ENCODE measurements at places on chromosomes 13 and 19.

GRCh38 chr19:36032251-36033104, at the start of gene CLIP3:
Gene CLIP3 (minus strand): TSS chr19:36032873. CDS start chr19:36032357, 516 bp downstream.
- DNase-seq, result no peak

DNA sequence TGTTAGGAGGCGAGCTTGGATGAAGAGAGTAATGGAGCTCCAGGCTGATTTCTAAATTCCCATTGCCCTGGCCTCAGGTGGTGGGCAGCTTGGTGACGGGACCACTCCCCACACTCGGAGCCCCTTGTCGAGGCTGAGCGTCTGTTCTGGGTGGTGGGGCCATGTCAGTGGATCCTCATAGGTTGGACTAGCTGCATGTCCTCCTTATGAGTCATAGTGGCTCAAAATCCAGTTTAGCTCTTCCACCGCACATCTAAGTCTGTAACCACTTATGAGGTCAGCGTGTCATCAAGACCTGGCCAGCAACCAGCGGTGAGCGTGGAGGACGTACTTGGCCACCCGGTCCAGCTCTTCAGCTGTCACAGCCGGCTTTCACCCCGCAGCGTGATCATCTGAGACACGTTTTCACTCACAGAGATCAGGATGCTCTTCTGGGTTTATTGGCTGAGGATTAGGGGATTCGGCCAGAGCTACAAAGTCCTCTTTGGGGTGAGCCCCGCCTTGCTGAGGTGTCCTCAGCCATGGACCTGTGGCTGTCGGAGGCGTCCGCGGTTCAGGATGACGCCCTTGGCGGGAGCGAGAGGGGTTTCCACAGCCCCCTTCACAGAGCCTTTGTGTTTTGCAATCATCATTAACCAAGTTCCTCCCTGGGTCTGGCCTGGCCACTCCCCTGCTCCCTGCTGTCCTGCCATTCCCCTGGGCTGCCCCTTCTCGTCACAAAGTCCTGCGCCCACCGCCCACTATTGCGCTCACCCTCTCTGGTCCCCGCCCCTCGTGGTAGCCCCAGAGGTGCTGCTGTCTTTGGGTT, 41.9 kb downstream of the ADPRHL1 start:
- DNase-seq, result no peak

GRCh38 chr13:51283371-51283770, 56.1 kb upstream of the SERPINE3 start:
- no peak for DNase-seq

DNA sequence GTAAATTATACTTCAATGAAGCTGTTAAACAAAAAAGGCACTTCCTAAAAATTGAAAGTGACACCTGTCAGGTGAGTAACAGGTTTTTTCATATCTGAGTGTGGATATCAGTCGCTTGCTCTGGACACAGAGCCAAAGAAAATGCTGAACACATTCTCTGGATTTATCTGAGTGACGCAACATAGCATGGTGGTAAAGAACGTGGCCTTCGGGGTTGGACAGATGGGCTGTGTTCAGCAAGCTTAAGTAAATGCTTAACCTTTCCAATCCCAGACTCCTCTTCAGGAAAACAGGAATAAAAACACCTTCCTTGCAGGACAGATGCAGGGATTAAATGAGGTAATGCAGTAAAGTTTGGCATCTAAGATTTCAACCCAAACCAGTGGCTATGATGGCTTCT, 132.0 kb downstream of the FOXO1 start:
- DNase-seq, result no peak

GRCh38 chr13:101127741-101128353, 288.5 kb downstream of the NALCN start:
- peak; percentile 46 for DNase-seq

DNA sequence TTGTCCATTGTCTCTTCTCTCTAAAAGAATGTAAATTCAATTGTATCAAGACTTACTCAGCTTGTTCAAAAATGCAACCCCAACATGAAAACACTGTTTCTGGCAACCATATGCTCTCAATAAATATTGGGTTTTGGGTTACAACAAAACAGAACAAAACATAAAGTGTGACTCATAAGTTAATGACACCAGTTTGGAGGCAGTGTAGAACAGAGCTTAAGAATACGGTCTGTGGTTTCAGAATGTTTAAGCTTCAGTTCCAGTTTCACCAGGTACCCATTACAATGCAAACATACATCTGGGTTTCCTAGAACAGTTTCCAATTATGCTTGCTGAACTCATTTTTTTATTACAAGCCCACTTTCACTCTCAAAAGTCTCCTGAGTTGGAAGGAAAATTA, 285.8 kb upstream of the PCDH9 start:
- DNase-seq, result no peak

DNA sequence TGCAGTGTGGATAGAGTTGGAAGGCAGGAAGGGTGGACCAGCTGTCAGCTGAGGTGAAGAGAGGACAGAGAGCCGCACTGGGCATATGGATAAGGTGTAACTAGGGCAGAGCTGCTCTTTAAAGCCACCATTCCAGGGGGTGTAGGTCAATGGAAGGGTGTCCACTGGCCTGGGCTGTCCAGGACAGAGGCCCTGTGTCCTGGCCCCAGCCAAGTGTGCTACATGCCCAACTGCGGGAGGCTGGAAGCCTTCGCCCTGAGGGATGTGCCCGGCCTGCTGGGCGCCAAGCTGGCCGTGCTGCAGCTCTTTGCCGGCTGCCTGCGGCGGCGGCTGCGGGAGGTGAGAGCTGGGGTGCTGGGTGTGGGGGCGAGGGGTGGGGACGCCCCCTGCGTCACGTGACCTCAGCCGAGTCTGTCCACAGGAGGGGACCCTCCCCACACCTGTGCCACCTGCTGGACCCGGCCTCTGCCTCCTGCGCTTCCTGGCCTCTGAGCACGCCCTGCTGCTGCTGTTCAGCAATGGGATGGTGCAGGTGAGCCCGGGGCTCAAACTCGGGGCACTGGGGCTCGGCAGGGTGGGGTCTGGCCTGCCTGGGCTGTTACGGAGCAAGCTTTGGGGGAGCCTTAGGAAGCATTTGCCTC, 9.8 kb downstream of the PLK5 start:
- DNase-seq, result no peak

DNA sequence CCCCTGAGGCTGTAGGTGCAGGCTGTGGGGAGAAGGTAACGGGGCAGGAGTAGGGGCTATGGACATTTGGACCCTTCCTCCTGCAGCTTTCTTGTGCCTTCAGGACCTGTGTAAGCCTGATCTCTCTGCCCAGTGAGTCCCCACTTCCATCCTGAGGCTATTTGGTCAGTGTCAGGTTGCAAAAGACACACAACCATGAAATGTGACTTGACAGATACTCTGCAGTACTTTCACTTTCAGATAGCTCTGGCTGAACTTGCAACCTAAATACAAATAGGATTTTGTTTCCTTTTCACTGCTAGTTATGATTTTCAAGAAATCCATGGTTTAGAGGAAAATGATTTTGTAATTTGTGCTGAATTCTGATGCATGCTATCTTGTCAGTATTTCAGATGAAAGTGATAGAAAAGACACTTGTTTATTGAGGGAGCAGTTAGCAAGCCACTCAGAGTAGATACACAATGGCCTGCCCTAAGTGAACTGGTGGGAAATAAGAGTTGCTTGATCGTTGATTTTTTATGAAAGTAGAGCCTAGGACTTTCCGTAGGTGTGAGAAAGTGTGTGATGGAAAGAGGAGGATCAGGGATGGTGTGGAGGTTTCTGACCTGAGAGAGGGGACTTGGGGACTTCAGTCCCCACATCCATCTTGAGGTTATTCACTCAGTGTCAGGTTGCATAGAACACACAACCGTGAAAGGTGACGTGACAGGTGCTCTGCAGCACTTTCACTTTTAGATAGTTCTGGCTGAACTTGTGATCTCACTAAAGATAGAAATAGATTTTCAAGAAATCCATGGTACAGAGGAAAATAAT, 18.1 kb upstream of the EID2 start:
- no peak for DNase-seq

DNA sequence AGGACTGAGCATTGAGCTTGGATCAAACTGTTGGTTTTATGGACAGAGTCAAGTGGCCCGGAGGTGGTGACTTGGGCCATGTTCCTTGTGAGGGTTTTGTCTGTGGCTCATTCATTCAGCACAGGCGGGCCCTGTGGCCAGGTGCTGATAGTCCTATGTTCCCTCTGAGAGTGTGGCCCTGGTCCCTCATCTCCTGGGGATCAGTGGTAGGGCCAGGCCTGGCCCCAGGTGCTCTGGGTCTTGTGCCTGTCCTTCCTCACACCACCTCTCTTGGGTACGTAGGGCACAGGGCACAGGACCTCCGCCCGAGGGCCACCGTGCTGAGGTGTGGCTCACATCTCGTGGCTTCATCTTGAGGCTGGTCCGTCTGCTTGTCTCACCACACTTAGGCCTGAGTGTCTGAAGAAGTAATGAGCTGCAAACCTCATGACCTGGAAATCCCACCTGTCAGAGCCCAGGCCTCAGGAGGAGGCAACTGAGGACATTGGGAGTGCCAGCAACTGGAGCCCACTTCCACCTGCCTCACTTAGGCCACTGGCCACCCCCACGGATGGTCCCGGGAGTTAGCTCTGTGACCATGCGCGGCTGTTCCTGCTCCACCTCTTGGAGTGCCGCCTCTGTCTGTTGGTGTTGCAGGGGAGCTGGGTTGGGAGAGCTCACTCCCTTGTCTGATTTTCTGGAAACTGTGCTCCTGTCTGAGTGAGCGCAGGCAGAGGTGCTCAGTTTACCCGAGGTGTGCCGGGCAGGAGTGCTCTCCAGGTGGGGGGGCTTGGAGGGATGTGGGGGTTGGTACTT, 53.4 kb downstream of the KDM4B start:
- DNase-seq, result no peak

DNA sequence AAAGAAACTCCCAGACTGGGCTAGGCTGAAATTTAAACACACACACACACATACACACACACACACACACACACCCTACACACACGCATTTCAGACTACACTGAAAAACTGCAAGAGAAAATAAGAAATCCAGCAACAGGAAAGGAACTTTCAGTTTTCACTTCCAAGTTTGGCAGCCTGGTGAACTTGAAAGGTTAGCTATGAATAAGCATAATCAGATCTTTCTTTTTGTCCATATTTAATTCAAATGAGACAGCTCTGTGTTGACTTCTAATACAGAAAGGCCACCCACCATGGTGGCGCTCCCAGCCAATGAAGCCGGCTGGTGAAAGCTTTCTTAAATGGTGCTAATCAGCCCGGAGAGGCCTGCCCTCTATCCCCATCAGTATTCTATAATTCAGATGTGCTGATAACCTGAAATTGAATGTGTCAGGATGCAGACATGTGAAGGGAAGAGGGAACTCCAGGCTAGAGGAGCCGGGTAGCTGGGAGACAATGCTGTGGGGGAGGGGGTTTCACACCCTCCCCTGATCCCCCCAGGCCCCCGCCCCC, 108.3 kb upstream of the ZNF536 start:
- DNase-seq, result no peak

DNA sequence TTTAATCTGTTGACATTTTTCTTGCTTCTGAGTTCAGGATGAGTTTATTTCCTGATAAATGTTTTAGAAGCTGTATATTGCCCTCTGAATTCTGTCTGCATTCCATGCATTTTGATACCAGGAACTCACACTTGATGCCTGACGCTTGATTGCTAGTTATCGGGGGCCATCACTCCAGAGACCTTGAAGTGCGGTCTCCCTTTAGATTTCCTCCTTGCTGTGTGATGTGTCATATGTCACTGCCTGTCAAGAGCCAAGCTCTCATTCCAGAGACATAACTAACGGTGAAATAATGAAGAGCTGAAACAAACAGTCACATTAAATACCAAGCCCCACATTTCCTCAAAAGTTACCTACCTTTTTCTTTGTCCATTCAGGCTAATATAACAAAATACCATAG, 155.5 kb downstream of the TNFSF13B start:
- DNase-seq, result no peak

GRCh38 chr13:51329606-51330005, 9.9 kb upstream of the SERPINE3 start:
- no peak for DNase-seq

GRCh38 chr13:112871742-112872141, 97.3 kb upstream of the MCF2L start:
- no peak for DNase-seq

DNA sequence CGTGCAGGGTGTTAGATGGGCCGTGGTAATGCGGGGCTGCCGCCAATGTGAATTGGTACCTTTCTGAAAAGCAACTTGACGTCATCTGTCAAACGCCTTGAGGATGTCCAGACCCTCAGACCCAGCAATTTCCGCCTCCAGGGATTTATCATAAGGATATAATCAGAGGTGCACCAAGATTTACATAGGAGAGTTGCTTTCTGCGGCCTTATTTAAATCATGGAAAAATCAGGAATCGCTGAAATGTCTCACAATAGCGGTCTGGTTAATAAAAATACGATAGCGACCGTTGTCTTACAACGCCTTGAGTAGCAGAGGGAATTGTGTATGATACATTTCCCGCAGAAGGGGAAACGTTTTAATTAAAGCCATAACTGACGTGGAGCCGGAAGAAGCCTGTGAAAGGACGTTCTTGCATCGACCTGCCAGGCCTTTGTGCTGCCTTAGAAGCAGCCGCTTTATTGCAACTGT, 32.3 kb upstream of the NDUFS7 start:
- DNase-seq, result no peak

DNA sequence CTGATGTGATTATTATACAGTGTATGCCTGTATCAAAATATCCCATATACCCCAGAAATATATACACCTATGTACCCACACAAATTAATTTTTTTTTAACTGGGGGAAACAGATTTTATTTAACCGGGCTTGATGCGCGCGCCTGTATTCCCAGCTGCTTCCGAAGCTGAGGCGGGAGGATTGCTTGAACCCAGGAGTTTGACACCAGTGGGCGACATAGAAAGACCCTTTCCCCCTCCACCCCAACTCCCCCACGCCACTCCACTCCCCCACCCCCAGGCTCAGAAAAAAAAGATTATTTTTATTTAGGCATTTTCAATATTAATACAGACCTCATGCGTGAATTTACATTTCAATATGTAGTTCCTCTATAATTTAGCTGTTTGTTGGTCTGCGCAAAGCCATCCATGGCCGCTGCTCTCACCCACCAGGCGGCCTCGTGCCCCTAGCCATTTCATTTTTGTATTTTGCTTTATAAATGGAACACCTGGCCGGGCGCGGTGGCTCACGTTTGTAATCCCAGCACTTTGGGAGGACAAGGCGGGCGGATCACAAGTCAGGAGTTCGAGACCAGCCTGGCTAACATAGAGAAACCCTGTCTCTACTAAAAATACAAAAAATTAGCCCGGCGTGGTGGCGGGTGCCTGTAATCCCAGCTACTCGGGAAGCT, 836 bp upstream of the VPS36 start:
- no peak for DNase-seq

- no peak for DNase-seq
Observed at GRCh38 chr13:57665481-57665880, 33.9 kb downstream of the PCDH17 start.

GRCh38 chr13:26813321-26813979, 52.9 kb upstream of the GPR12 start:
- no peak for DNase-seq

- DNase-seq, result no peak
Observed at GRCh38 chr13:37617173-37617572, 18.6 kb upstream of the POSTN start.

DNA sequence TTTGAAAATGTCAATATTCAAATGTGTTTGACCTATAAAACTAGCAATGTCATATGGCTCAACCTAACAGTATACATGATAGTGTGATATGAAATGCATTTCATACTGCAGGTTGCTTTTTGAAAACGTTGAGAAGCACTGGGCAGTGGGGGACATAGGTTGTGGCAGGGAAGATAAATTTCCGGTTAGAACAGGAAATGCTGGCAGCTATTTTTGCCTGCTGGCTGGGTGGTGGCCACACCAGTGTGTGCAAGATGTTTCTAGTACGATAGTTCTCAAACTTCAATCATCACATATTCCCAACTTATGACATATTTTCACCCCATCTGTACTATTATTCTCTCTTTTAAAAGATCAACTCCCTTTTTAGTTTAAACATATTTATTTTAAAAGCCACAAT, 17.2 kb downstream of the FXYD5 start:
- DNase-seq, result peak; percentile 67

All from hematopoietic multipotent progenitor cell treated with erythropoietin and hydrocortisone succinate and interleukin-3 and kit ligand, for 8 days (in vitro differentiated cells).